Progenitor cell of endocrine pancreas (in vitro differentiated cells): ENCODE measurements at places on chromosomes 16 and 17. TPM values are rescaled to one million over a fixed set of nuclear protein-coding genes. Genes with fewer than 3 reads are reported as not detected.

GRCh38 chr16:11886881-11887280, 28.9 kb downstream of the GSPT1 start:
- DNase-seq, result no peak

Gene SYT17
- total RNA-seq, result 6.6 and 10.7 TPM in 2 replicates

GRCh38 chr17:65699459-65699858, 138.0 kb upstream of the AXIN2 start:
- no peak for DNase-seq

Gene RAB37
- total RNA-seq, result 3.2 TPM in 2 replicates

Gene USP32
- total RNA-seq, result 42.7 and 42.8 TPM in 2 replicates

GRCh38 chr16:11088831-11089230, 144.5 kb downstream of the CLEC16A start:
- no peak for DNase-seq

- no peak for DNase-seq
Observed at GRCh38 chr16:67701420-67701819, 17.7 kb downstream of the GFOD2 start.
